ENCODE measurements at places on chromosomes 7 and 10. TPM values are rescaled to one million over a fixed set of nuclear protein-coding genes. Genes with fewer than 3 reads are reported as not detected.

DNA sequence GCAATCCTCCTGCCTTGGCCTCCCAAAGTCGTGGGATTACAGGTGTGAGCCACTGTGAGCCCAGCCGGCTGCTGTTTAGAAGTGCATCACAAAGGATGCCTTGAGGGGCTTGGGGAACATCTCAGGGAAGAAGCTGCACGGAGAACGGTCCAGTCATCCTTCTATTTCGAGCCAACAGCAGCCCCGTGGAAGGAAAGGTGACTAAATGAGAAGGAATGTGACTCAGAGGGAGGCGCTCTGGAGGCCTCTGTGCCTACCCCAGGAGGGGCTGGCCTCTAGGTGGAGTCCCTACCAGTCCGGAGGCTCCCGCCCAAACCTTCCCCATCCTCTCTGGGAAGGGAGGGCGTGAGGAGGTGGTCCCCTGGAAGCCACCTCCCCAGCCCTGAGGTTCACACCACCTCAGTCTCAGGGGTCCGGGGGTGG, 76.2 kb downstream of the CTBP2 start:
- no peak for DNase-seq
- no peak overlapping the region for H3K4me3 ChIP-seq

DNA sequence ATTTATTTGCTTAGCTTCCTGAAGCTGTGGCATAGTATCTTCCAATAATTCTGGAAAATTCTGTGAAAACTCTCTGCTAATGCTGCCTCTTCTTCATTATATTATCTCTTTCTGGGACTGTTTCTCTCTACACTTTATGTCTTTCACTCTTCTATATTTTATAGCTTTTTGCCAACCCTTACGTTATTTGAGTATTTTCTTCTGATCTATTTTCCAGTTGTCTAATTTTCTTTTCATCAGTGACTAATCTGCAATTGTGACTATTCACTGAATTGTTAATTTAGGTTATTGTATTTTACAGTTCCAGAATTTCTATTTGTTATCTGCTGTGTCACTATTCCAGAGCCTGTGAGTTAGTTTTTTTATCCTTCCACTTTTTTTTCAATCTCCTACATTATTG, 273.4 kb upstream of the PHYHIPL start:
- no peak overlapping the region for H3K27ac ChIP-seq
- no peaks in the 10 kb centered on the region for H3K4me1 ChIP-seq
- H3K36me3 ChIP-seq = no peaks in the 10 kb centered on the region
- H3K4me3 ChIP-seq = no peak overlapping the region
- H3K27me3 ChIP-seq = no peaks in the 10 kb centered on the region
- DNase-seq = no peak

GRCh38 chr7:4824120-4824775, 37.6 kb downstream of the PAPOLB start:
- H3K27me3 ChIP-seq = no peaks in the 10 kb centered on the region
- H3K36me3 ChIP-seq = no peaks in the 10 kb centered on the region
- no peaks in the 10 kb centered on the region for H3K4me1 ChIP-seq
- no peak overlapping the region for H3K27ac ChIP-seq
- no peak overlapping the region for H3K4me3 ChIP-seq

GRCh38 chr10:11017570-11018431, at the start of gene CELF2:
CELF2 (plus strand) TSS chr10:11017872; CDS start chr10:11018090, 218 bp downstream.
- H3K4me1 ChIP-seq = no peaks in the 10 kb centered on the region
- H3K27me3 ChIP-seq = peaks cover 36% of the 10 kb centered on the region
- DNase-seq = peak; percentile 31
- H3K4me3 ChIP-seq = peak within 1 kb of the TSS; percentile 44
- no peak within 1 kb of the TSS for H3K27ac ChIP-seq

DNA sequence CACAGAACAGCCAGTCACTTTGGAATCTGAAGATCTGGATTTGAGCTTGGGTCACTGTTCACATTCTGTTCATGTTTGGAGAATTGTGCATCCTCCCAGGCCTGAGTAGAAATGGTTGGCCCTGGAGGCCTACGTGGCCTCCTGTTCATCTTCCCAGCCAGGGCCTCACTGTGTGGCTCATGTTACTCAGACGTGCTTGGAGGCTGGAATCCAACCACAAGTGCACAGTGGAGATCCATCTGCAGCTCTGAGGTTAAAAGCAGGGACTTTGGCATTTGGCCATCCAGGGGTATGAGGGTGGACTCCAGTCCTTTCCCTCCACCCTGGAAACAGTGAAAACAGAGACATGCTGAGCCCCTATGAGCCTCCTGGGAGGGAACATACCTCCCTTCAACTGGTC, 709.0 kb upstream of the IGFBP3 start:
- DNase-seq = no peak
- no peak overlapping the region for H3K4me3 ChIP-seq
- no peaks in the 10 kb centered on the region for H3K4me1 ChIP-seq

DNA sequence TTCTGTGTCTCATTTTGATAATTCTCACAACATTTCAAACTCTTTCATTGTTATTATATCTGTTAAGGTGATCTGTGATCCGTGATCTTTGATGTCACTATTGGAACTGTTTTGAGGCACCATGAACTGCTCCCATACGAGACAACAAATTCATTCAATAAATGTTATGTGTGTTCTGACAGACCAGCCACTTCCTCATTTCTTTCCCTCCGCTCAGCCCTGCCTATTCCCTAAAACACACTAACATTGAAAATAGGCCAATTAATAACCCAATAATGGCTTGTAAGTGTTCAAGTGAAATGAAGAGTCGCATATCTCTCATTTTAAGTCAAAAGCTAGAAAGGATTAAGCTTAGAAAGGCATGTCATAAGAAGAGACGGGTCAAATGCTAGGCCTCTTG, 45.2 kb downstream of the RNF133 start:
- H3K36me3 ChIP-seq = no peaks in the 10 kb centered on the region
- H3K27ac ChIP-seq = no peak overlapping the region
- no peaks in the 10 kb centered on the region for H3K4me1 ChIP-seq
- no peak for DNase-seq
- H3K27me3 ChIP-seq = no peaks in the 10 kb centered on the region

GRCh38 chr10:48254750-48255512, 19.6 kb downstream of the FRMPD2 start:
- H3K27ac ChIP-seq = no peak overlapping the region
- H3K27me3 ChIP-seq = no peaks in the 10 kb centered on the region
- no peak for DNase-seq
- peaks cover 2% of the 10 kb centered on the region for H3K4me1 ChIP-seq
- no peaks in the 10 kb centered on the region for H3K36me3 ChIP-seq
- H3K4me3 ChIP-seq = no peak overlapping the region

DNA sequence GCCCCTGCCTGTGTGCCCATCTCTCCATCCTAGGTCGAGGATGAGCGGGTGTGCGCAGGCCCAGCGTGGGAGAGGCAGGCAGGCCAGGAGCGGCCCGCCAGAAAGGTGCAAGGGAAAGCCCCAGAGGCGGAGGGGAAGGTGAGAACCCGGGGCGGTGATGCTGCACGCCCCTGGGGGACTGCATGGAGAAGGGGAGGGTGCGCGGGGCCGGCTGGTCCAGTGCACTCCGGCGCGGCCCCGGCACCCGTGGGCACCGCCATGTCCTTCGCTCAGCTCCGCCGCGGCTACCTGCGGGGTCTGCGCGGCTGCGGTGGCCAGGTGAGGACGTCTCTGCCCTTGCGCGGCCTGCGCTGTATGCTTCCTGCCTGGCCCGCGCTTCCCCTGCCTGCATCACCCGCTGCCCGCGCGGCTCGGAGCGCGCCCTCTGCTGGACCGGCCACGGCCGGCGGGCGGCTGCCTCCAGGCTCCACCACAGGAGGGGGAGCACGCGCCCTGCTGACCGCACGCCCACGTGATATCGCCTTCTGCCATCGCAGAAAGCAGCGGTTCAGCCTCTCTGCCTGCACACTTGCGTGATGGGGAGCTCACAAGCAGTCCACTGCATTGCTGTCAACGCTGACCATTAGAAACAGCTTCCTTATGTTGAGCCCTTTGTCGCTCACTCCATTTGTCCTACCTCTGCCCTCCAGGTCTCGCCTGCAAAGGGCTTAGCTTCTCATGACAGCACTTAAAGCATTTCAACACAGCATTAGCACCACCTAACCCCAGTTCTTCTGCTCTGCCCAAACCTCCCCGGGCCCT, 73.9 kb downstream of the CXCL12 start:
- H3K27me3 ChIP-seq = peaks cover 13% of the 10 kb centered on the region
- peak overlapping the region; percentile 6 for H3K4me3 ChIP-seq
- peaks cover 7% of the 10 kb centered on the region for H3K4me1 ChIP-seq
- H3K36me3 ChIP-seq = no peaks in the 10 kb centered on the region

Gene ELN
- 54.4 TPM for polyA plus RNA-seq

DNA sequence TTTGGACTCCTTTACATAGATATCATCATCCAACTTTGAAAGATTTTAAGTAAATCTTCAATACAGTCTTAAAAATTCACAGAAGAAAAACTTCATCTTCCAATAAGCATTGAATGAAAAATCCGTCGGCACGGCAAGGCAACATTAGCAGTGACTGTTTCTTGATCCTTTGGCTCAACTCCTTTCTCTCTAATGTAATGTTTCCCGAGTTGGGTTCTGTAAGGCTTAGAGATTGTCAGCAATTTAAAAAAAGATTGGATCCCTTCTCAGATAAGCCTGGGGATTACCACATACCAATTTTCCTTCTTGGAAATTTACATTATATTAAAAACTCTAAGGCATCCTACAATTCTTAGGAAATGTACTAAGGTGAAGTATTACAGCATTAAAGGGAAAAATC, 291.8 kb downstream of the PLXDC2 start:
- no peak overlapping the region for H3K27ac ChIP-seq
- no peaks in the 10 kb centered on the region for H3K4me1 ChIP-seq
- H3K4me3 ChIP-seq = no peak overlapping the region
- H3K36me3 ChIP-seq = no peaks in the 10 kb centered on the region
- H3K27me3 ChIP-seq = no peaks in the 10 kb centered on the region
- no peak for DNase-seq

Gene RASSF4
- polyA plus RNA-seq = 26.0 TPM

GRCh38 chr10:75647675-75648074, 216.3 kb downstream of the LRMDA start:
- no peaks in the 10 kb centered on the region for H3K27me3 ChIP-seq
- DNase-seq = no peak

DNA sequence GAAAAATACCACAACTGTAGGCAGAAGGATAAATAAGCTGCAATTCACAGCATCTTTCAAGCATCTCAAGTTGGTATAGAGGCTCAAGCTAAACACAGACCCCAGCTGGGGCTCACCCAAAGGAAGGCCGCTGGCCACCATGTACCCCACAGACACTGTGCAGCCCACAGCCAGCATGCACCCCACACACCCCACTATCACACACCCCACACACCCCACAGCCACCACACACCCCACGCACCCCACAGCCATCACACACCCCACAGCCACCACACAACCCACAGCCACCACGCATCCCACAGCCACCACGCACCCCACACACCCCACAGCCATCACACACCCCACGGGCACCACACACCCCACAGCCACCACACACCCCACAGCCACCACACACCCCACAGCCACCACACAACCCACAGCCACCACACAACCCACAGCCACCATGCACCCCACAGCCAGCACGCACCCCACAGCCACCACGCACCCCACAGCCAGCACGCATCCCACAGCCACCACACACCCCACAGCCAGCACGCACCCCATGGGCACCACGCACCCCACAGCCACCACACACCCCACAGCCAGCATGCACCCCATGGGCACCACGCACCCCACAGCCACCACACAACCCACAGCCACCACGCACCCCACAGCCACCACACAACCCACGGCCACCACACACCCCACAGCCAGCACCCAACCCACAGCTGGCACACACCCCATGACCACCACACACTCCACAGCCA, 214.7 kb downstream of the DNAJB6 start:
- H3K27ac ChIP-seq = no peak overlapping the region
- no peak for DNase-seq
- no peaks in the 10 kb centered on the region for H3K4me1 ChIP-seq
- H3K27me3 ChIP-seq = no peaks in the 10 kb centered on the region
- no peaks in the 10 kb centered on the region for H3K36me3 ChIP-seq

Gene UBE2D1
- 21.9 TPM for polyA plus RNA-seq

Gene ARL4A
- 75.2 TPM for polyA plus RNA-seq

- H3K4me1 ChIP-seq = no peaks in the 10 kb centered on the region
- DNase-seq = no peak
- H3K36me3 ChIP-seq = no peaks in the 10 kb centered on the region
- peaks cover 3% of the 10 kb centered on the region for H3K27me3 ChIP-seq
Measured at GRCh38 chr7:21128062-21128817, 299.6 kb upstream of the SP4 start.

DNA sequence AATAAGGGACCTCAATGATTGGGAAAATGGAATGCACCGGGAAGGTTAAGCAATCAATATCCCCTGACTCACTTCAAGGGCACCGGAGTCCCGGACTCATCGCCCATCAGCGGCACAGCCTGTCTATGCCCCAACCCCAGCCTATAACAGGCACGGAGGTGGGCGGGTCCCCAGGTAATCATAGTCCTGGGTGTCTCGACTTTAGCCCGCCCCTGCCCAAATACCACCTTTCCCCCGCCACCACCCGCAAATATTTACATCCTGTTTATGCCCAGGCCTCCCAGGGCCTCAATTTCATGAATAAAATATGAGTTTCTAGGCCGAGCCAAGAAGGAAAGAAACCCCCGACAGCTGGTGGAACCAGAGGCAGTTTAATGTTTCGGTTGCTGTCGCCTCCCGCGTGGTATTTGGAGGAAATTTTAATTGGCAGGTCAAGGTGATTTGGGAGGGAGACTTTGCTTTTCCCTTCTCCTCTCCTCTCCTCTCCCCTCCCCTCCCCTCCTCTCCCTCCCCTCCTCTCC, 15.6 kb upstream of the RFC2 start:
- H3K4me3 ChIP-seq = peak overlapping the region; percentile 59
- no peak overlapping the region for H3K27ac ChIP-seq
- H3K4me1 ChIP-seq = no peaks in the 10 kb centered on the region
- peak; percentile 83 for DNase-seq
- H3K36me3 ChIP-seq = no peaks in the 10 kb centered on the region

DNA sequence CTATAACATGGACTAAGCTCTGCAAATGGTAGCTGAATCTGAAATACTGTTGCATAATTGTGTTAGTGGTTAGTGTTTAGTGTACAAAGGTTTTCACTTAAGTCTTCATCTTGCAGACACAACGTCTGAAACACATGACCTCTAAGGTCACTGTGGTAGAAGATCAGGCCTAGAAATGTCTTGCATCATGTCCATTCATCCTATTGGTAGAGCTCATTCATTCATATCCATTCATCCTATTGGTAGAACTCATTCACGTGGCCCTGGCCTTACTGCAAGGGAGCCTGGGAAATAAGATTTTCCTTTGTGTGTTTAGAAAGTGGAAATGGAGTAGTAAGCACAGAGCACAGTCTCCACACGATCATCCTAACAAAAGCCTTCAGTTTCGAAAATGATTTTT, 485.8 kb downstream of the PLXNA4 start:
- H3K4me3 ChIP-seq = no peak overlapping the region
- DNase-seq = no peak
- H3K4me1 ChIP-seq = no peaks in the 10 kb centered on the region
- H3K27ac ChIP-seq = no peak overlapping the region
- peaks cover 4% of the 10 kb centered on the region for H3K27me3 ChIP-seq
